ENCODE measurements at places on chromosomes 6 and 20.

DNA sequence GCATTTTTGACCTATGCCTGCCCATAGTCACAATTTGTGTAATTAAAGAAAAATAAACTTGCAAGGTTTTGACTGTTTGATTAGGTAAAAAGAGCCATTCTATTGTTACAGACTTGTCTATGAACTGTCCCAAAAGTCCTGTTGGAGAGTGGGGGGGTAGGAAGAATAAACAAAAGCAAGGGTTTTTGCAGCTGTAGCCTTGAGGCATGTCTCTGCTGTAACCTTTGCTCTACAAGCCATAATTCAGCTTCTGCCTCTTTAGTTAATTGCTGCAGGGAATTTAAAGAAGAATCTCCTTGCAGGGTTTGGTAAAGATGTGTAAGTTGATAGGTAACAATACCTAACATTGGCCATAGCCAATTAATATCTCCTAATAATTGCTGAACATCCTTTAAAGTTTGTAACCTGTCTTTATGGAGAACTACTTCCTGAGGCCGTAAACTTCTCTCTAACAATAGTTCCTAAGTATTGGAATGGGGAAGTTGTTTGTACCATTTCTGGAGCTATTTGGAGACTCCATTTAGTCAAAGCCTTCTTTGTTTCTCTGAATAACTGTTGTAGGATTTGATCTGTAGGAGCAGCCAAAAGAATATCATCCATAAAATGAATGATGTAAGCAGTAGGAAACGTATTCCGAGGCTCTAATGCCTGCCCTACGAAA lies 7.9 kb upstream of the ABHD12 start:
- no peak for DNase-seq

DNA sequence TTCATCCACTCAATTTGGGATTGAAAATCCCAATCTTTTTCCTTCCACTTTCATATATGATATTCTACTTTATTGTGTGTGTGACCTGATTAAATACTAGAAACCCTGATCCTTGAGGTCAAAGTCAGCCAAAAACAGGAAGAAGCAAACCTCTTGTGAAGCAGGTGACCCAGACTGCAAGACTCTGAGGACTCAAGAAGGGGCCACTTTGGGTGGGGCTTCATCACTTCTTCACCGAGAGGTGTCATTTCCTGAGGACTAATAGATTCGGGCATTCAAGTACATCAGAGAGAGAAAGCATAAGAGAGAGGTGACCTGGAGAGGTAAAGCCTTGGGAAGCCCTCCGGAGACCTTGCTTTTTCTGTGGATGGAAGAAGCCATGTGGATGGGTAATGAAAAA lies 129.0 kb downstream of the CFAP61 start:
- DNase-seq: no peak

DNA sequence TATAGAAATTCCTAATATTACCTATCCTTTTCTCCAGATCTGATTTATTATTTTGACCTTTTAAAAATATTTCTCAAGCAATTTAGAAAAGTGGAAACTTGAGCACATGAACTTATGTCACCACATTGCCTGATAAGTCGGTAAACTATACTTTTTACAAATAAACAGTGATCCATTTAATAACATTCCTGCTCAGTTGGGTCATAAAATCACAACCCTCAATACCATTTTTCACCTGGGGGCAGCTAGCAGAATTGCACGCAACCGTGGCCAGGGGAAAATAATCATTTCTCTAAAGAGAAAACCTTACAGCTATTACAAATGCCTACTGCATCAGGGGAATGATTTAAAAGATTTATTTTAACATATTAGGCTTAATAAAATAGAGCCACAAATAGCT lies 614.5 kb downstream of the PHF3 start:
- DNase-seq: no peak

DNA sequence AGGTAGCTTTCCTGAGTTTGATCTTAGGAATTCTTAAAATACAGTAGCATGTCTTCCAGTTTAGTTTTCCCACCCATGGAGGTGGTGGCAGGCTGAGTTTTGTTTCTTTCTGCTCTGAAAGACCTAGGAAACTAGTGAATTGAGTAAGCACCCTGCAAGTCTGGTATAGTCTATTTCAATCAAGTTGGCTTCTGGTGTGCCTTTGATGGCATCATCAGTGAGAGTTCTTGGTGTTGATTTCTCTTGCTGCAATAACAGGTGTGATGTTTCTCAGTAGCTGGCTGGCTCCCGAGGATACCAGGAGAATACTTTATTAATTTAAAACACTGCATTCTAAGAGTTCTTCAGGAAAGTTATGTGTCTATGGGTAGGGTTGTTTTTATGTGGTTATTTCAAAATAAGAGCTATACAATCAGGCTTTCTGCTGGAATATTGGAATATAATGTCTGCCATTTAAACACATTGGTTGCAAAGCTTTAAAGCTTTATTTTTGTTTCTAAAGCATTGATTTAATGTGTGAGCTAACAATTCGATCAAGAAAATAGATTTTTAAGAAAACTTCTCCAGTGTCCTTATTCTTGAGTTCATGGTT lies 19.0 kb downstream of the VAPB start:
- no peak for DNase-seq

GRCh38 chr6:112695001-112695400 lies 347.9 kb downstream of the RFPL4B start:
- DNase-seq: no peak

DNA sequence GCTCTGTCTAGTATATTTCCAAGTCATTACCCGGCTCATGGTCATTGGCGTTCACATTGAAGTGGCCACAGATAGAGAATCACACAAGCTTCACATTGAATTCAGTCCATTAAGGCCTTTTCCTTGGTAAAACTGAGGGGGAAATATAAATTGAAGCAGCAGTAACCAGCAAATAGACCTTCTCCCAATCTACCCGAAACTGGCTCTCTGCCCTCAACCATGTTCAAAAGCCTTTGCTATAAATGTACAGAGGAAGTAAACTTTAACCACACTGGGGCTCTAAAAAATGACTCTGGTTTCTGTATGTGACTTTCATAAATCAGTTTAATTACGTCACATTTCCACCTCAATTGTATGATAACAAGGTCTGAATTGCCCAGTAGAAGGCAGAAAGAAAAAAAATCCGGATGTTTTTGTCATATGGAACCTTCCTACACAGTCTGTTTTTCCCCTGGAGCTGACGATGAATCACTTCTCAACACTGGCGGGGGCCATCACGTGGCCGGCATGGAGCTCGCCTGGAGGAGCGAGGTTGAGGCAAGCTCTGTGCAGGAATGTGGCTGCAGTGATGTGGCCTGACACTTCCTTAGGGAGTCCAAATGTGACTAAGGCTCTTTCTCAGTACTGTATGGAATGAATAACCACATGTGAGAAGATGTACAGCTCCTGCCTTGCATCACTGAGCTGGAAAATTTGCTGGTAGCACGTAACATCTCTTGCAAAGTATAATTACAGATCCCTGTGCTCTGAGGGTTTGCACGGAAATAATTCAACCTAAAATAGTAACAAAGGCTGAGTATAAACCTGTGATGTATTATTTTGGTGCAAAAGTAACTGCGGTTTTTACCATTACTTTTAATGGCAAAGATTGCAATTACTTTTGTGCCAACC lies 58.6 kb upstream of the SNX9 start:
- DNase-seq: peak; percentile 39

- DNase-seq: no peak
Observed at GRCh38 chr6:42257063-42257462, 39.4 kb upstream of the MRPS10 start.

DNA sequence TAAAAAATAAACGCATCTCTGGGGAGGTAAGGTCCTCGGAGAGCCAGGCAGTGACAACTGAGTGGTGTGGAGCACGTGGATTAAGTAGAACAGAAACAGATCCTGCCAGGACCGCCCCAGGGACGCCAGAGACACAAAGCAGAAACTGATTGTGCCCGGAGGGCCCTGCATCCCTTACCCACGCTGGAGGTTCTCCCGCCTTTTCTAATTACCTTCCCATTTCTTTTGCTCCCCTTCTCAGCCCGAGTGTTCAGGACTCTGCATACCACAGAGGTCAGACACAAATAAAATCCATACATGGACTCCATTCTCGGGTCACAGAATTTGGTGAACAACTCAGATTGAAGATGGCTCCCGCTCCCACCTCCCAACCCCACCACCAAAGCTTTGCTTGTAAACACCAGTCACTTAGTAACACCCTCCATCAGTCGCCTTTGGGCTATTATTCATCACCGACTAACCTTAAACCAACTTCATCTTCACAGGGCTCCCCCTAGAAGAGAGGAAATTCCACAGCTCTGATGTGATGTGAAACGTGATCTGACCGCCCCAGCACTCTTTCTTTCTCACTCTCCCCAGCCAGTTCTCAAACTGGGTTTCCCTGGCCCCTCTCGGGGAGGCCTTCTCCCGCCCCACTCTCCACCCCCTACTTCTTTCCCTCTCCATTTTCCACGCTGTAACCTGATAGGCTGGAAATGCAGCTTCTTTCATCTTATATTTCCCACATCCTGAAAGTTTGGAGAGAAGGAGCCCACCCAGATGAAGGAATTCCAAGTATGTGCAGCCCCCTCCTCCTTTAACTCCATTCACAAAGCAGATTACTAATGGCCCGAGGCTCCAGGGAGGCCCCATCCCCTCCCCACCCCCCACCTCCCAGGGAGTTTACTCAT lies 32.5 kb upstream of the PIM1 start:
- no peak for DNase-seq

- DNase-seq: no peak
Observed at GRCh38 chr20:33463332-33464101, 20.0 kb upstream of the SNTA1 start.

- DNase-seq: no peak
Observed at GRCh38 chr6:35089216-35089934, 51.8 kb downstream of the TCP11 start.

DNA sequence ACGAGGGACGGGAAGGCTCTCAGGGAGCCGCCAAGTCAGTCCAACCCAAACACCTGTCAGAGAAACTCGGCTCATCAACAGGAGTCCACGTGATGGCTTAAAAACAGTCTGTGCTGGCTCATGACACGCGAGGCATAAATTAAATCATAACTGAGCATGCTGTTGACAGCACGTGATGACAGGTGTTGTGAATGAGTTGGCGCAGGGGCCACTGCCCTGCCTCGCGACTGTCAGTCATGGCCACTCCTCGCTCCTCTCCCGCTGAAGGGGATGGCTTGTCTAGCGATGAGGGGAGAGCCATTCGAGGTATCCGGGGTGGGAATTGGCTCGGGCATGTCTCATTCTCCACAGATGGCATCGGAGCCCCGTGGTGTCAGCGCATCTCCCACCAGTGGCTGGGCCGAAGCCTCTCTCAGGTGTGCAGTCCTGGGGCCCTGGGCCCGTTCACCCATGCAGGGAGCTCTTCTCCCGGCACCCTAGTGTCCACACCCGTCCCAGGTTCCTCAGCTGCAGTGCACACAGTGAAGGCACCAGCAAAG lies 313.3 kb downstream of the BMP7 start:
- DNase-seq: no peak

GRCh38 chr20:48822178-48822577 lies 5.6 kb downstream of the PREX1 start:
- no peak for DNase-seq

Data from activated naive CD4-positive, alpha-beta T cell (primary cell).